CD4-positive, alpha-beta T cell (primary cell): ENCODE measurements at places on chromosomes 5 and 9.

GRCh38 chr5:78734950-78735349 is 86.4 kb upstream of the LHFPL2 start:
- no peaks in the 10 kb centered on the region for H3K36me3 ChIP-seq
- H3K4me1 ChIP-seq: no peaks in the 10 kb centered on the region
- H3K27me3 ChIP-seq: no peaks in the 10 kb centered on the region
- no peak overlapping the region for H3K27ac ChIP-seq

- H3K4me1 ChIP-seq: no peaks in the 10 kb centered on the region
- no peaks in the 10 kb centered on the region for H3K27me3 ChIP-seq
- DNase-seq: no peak
- no peak overlapping the region for H3K27ac ChIP-seq
- H3K4me3 ChIP-seq: no peak overlapping the region
- H3K36me3 ChIP-seq: no peaks in the 10 kb centered on the region
Measured at GRCh38 chr9:83027153-83027891, 35.6 kb downstream of the RASEF start.

DNA sequence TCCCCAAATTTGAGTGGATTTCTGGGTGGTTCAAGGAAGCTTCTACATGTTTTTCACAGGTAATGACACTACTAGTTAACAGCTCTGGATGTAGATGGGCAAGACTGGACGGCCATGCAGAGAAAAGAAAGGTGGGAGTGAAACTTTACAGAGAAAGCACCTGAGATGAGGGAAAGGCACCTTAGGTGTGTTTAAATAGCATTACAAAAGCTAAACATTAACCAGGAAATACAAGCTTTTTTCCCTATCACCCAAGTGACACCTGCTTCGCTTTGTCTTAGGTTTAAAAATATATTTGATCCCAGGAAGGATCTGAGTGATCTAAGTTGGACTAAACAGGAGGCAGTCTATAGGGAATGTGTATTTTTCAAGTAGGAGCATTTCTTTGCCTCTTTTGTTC is 8.3 kb downstream of the C9orf152 start:
- H3K36me3 ChIP-seq: no peaks in the 10 kb centered on the region
- H3K4me1 ChIP-seq: no peaks in the 10 kb centered on the region
- no peak for DNase-seq
- no peak overlapping the region for H3K27ac ChIP-seq

DNA sequence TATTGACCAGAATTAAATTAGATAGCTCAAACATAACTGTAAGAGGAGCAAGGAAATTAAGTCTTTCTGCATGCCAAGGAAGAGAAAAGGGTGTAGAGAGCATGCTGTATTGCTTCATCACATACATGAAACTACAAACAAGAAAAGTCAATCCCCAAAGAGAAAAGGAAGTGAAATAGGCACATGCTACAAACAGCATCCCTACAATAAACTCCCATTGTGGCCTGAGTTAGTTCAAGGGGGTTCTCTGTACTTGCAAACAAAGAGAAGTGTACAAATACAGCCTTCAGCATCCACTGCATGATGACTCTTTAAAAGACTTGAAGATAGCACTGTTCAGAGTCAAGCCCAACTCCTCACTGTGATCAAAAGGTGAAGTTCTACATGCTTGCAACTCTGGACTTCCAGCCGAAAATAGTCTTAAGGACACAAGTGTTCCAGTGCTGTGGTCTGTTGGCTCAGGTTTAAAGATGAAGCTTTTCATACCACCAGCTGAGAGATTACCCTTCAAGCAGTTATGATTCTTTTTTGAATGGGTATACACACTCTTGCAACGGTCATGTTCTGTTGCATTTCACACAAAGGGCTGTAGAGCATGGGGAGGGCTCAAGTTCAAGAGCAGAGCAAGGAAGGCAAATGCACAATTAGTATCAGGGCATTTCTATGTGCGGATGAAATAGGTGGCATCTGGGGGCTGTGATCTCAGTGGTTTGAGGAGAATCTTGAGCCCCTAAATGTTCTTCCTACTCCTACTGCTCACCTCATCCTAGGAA is 534.5 kb downstream of the EBF1 start:
- no peak overlapping the region for H3K27ac ChIP-seq
- no peaks in the 10 kb centered on the region for H3K27me3 ChIP-seq
- DNase-seq: no peak
- no peak overlapping the region for H3K4me3 ChIP-seq
- H3K4me1 ChIP-seq: no peaks in the 10 kb centered on the region

GRCh38 chr9:93091056-93091452 is 5.0 kb upstream of the CARD19 start:
- no peak overlapping the region for H3K27ac ChIP-seq
- H3K27me3 ChIP-seq: no peaks in the 10 kb centered on the region
- DNase-seq: no peak
- H3K4me3 ChIP-seq: no peak overlapping the region
- peaks cover 27% of the 10 kb centered on the region for H3K36me3 ChIP-seq

DNA sequence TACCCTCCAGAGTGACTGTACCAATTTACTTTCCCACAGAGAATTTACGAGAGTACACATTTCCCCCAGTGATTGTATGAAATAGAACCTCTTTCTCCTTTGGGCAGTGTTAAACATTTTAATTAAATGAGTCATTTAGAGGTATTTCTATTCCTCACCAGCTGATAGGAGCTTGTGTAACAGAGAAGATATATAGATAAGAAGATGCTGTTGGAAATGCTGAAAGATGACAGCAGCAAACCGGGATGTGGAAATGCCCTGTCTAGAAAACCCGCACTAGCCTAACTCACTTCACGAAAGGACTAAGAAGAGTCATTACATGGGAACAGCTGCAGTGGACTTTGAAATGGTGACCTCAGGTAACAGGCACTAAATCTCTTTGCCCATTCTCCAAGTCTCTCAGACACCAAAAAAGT is 68.3 kb downstream of the LPAR1 start:
- no peak overlapping the region for H3K27ac ChIP-seq
- no peak for DNase-seq
- H3K4me3 ChIP-seq: no peak overlapping the region
- no peaks in the 10 kb centered on the region for H3K4me1 ChIP-seq
- no peaks in the 10 kb centered on the region for H3K36me3 ChIP-seq

GRCh38 chr9:70411121-70411929 is 3.1 kb downstream of the KLF9 start:
- H3K36me3 ChIP-seq: no peaks in the 10 kb centered on the region
- H3K27me3 ChIP-seq: no peaks in the 10 kb centered on the region
- peaks cover 59% of the 10 kb centered on the region for H3K4me1 ChIP-seq
- peak overlapping the region; percentile 93 for H3K4me3 ChIP-seq
- DNase-seq: no peak

- no peak for DNase-seq
- H3K4me1 ChIP-seq: no peaks in the 10 kb centered on the region
- no peaks in the 10 kb centered on the region for H3K36me3 ChIP-seq
- no peak overlapping the region for H3K4me3 ChIP-seq
- no peak overlapping the region for H3K27ac ChIP-seq
Measured at GRCh38 chr9:82354279-82354659, 365.7 kb downstream of the SPATA31D1 start.
